ENCODE measurements at places on chromosomes 6 and 20.

DNA sequence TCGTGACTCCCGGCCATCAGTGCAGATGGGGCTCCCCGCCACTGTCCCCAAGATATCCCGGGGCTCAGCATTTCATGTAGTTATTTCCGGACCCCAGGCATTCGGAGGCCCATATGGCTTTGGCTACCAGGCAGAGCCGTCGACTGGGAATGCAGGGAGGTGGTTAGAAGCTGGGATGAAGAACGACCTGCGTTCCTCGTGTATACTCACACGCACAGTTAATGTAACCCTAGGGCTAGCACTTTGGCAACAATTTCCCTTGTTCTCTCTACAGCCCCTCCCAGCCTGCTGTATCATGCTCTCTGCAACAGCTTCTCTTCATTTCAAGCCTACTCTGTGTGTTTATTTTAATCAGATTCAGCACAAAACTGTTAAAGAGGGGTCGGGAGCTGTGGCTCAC lies 240.4 kb downstream of the MYLK4 start:
- no peak for DNase-seq

DNA sequence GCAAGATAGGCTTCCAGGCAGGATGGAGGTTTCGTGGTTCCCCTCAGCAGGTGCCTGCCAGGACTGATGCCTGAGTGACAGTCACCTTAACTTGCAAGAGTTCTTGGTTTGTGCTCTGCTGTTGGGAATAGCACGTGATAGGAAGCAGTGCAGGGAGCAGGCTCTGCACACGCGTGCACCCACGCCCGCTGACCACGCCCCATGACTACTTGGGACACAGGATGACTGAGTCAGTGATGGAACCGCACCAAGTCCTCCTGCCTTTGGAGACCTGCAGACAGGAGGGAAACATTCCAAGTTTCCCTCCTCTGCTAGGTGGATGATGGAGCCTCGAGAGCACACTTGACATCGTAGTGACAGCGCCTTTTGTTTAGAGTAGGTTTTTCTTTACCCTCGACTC lies 164.2 kb downstream of the DTNBP1 start:
- no peak for DNase-seq

DNA sequence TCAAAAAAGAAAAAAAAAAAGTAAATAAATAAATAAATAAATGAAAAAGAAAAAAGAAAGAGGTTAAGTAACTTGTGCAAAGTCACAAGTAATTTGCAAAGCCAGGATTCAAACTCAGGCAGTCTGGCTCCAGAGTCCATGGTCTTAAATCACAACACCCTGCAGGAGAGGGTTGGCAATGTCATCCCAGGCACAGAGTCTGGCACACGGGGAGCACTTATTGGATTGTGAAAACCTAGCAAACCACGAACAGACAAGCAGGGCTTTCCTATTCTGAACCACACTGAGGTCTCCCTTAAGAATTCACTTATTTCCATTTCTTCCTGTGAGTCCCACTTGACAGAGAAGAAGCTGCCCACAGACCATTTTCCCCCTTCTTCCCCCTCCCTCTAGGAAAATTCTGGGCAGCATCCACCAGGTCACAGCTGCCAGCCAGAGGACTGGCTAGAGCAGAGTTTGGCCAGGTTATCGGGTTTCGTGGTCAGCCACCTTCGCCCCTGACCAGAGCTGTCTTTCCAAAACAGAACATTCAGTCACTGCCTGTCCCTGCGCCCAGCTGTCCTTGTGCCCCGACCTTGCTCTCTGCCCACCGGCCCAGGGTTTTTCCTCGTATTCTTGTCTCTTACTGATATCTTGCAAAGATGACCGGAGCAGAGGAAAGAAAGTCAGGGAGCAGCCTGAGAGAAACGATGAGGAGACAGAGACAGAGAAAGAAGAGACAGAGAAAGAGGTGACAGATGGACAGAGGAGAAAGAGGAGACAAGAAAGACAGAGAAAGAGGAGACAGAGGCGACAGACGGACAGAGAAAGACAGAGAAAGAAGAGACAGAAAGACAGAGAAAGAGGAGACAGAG lies 106.4 kb upstream of the PTPN1 start:
- no peak for DNase-seq

DNA sequence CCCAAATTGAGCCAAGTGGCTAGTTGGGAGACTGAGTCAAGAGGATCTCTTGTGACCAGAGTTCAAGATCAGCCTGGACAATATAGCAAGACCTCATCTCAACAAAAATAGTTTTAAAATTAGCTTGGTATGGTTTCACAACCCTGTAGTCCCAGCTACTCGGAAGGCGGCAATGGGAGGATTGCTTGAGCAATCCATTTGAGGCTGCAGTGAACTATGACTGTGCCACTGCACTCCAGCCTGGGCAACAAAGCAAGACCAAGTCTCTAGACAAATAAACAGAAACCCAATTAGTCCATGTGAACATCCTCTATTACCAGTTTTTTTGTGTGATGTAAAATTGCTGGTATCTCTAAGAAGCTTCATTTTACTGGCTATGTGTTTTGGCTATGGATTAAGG lies 106.2 kb downstream of the TULP4 start:
- no peak for DNase-seq

DNA sequence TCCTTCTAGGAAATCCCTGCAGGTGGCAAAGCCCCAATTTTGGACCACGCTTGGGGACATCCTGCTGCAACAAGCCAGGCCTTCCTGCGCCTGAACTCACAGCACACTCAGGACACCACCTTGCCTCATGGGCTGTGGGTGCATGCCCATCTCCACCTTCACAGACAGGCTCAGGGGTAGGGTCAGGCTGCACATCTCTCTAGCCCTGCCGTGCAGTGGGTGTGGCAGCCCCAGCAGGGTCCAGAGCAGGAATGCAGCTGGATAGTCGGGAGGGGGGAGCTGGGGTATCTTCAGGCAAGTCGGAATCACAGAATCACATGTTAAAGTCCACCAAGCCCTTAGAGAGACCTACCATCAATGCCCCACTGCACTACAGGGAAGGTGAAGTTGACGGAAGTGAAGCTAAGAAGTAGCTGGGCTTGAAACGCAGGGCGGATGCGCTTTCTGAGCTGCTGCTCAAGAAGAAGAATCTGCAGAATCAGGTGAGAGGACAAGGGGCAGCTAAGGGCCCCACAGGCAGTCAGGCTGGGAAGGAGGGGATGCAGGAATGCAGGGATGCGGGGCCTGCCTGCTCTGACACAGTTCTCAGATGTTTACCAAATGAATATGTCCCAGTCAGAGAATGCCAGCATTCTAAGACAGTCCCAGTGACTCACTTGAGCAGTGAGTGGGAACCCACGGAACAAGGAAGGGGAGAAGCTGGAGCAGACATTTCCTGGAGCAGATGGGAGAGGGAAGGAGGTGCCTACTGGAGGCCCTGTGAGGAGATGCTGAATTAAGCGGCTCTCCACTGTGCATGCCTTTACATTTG lies 11.3 kb downstream of the SERPINB6 start:
- no peak for DNase-seq

- no peak for DNase-seq
Measured at GRCh38 chr20:56503916-56504315, 20.6 kb upstream of the FAM209A start.

GRCh38 chr6:135053406-135053805 lies 1.2 kb downstream of the HBS1L start:
- DNase-seq: no peak

- DNase-seq: no peak
Measured at GRCh38 chr20:54179946-54180345, 6.2 kb upstream of the CYP24A1 start.

GRCh38 chr6:143283887-143284645 lies 166.4 kb downstream of the ADAT2 start:
- DNase-seq: no peak

DNA sequence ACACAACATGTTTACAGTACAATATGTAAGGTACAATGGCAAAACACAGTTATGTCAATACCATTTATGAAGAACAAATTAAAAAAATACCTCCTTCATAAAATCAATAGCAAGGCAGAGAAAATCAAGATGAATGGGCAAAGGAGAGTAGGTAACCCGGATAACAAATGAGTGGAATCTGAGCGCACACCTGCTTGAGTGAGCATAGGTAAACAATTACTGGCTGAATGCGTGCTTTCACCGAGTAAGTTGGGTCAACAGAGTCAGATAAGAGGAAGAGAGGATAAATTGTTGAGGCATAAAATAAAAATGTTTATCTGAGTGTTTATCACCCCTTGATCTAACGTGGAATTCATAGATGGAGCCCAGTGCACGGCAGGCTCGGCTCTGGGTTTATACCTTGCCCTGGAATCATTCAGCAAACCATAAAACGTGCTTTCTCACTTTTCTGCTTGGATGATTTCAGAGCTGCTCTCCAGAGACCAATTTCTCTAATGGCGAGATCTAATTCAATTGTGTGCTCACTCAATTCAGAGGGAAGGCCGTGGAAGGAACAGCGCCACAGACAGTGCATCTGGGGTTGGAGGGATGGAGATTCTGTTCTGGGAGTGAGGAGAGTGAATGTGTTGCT lies 224.8 kb upstream of the MAP3K7 start:
- DNase-seq: no peak

- DNase-seq: no peak
Measured at GRCh38 chr6:938271-938905, 245.4 kb upstream of the EXOC2 start.

DNA sequence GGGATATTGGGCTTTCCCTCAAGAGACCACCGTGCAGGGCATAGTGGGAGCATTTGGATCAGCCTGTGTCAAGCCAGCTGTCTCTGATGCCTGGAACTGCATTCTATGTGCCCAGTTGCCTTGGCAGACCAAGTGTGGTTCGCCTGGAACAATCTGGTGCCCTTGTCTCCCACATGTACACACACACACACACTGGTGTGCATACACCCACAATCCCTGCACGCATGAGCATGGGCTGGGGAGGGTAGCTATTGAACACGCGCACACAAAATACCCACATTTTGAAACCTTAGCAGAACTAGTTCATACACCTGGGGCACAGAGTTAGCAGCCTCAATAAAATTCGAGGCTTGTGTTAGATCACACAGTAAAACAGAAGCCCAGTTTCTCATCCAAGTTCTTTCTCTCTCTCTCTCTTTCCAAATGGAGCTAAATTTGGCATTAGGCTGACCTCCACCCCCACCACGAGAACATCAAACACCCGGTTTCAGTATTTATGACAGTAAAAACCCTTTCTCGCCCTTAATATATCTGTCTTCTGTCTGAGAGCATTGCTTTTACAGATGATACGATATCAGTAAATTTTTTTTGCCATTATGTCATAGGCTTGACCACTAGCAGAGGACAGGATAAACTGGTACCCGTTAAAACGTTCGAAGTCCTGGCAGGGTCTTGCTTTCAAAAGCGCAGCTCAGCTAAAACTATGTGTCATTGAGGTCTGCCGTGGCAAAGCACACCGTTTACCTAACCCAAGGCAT lies 18.2 kb upstream of the NFATC2 start:
- DNase-seq: no peak

Measured in globus pallidus (tissue), 1 donor.